ENCODE measurements at places on chromosomes 16 and 17.

DNA sequence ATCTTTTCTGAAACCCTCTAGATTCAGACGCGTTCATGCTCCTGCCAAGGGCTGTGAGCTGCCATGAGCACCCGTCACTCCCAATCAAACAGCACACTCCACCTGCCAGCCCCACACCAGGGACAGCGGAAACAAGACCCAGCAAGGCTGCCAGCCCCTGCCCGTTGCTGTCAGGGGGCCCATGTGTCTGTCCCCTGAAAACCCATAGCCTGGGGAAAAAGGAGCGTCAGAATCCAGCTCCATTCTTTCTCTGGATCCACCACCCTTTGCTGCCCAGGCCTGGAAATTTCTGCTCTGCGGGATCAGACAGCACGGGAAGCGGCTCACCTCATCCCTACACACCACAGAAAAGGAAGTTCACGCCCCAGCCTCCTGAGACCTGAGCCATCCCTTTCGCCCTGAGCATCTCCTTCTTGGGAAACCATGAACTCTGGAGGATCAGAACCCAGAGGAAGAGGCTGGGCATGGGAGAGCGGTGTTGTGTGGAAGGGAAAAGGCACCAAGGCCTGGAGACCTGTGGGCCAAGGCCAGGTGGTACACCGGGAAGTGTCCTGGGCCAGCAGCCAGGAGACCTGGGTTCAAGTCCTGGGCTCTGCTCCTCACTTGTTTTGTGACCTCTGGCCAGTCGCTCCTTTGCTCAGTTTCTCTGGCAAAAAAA is 51.5 kb upstream of the RCVRN start:
- no peak for DNase-seq

DNA sequence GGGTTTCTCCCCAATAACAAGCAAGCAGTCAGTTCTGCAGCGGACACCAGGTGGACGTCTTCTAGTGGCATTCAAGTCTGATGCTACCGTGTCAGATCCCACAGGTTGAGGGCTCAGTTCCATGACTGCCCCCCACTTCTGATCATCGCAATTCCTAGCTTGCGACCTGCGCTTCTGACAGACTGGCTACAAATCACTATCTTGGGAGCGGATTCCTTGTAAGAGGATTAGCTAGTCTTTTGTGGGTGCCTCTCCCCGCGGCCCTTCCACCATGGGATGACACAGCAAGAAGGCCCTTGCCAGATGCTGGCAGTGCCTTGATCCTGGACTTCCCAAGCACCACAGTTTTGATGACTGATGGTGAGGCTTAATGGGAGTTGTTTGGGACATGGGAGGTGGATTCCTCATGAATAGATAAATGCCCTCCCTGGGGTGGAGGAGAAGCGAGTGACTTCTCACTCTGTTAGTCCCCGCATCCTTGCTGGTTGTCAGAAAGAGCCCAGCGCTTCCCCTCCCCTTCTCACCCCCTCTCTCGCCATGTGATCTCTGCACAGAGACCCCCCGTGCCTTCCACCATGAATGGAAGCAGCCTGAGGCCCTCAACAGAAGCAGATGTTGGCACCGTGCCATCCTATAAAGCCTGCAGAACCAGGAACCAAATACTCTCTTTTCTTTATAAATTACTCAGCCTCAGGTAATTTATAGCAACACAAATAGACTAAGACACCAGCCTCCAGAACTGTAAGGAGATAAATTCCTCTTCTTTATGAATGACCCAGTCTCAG is 19.1 kb downstream of the CDIP1 start:
- no peak for DNase-seq

DNA sequence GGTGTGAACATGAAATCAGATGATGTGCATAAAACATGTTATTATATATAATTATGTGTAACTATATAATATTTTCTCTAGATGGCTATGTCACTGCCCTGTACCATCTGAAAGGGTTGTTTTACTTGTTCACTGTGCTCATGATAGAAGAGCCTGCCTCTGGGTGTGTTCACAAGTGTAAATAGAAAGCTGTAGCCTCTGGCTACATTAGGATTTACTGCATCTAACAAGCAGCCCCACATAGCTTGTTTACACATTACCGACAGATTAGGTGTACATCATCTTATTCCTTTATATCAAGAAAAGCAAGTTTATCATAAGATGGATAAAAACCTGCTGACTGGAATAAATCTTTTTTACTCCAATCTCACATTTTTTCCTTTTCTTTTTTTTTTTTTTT is 46.1 kb downstream of the CHD9 start:
- no peak for DNase-seq

DNA sequence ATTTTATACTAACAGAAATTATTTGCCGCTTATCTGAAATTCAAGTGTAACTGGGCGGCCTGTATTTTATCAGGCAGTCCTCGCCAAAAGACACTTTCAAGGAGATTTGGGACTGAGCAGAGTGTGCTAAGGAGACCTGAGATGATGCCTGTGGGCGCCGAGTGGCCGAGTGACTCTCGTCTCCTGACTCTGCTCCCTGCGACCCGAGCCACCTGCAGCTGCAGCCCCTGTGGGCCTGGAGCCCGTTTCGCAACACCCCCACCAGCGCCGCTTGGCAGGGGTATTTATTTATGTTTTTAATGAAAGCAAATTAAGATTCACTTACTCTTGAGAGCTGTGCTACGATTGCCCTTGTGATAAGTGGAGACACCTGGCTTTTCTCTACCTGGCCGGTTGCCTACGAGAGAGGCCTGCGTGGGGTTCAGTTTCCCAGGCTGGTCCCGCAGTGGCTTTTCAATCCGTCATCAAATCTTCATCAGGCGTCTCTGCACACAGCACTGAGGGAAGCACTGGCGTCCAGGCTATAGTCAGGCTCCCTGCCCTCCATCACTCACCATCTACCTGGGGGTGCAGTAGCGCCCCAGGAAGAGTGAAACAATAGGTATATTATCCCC is 124.0 kb downstream of the SEC14L1 start:
- no peak for DNase-seq

- DNase-seq, result no peak
Measured at GRCh38 chr16:75256696-75257343, 5.4 kb upstream of the BCAR1 start.

DNA sequence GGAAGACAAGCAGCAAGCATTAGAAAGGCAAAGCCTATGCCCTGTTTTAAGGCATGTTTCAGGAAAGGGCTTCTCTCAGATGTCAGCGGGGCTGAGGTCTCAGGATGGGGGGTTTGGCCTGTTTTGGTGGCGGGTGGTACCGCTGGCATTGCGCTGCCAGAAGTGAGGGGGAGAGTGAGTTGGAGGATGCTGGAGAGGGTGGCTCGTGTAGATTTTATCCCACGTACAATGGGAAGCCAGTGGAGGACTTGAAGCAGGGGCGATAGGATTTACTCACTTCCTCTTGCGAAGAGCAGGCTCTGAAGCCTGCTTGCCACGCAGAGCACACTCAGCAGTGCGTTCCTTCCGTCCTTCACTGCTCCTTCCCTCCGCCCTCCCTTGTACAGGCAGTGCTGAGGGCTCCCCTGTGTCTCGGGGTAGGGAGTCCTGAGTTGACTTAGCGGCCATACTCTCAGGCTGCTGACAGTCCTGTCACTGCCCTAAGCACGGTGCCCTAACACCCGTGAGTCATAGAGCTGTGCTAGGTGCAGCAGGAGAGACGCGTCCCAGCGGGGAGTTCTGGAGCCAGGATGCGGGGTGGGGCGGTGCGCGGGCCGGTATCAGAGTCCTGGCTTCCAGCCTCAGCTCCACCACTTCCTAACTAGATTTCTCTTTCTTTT is 113.1 kb downstream of the SNX29 start:
- no peak for DNase-seq

DNA sequence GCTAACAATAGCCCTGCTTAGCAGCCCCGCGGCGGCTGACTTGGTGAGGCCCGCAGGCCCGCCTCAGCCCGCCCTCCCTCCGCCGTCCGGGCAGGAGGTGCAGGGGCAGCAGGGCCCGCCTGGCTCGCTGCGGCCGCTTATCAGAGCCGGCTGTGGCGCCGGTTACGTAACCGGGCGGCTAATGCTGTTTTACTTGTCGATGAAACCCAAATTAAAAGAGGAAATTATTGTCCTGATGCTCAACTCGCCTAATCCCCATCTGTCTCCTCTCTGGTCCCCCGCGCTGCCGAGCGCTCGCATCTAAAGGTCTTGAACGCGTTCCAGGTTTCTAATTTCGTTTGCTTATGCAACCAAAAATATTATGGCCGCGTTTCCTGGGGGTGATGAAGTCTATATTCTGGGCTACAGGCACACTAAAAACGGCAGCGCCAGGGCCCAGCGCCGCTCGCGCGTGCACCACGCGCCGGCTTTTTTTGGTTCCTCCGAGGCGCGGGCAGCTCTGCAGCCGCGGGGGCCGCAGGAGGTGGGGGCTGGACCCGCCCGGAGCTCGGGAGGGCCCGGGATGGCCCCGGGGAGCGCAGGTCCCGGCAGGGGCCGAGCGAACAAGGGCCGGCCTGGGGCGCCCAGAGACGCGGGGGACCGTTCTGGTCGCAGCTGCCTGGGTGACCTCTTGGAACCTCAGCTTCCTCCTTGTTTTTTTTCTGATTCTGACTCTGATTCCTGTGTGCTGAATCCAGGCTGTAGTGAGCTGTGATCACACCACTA is 65.2 kb upstream of the TOB1 start:
- no peak for DNase-seq

GRCh38 chr16:87543436-87544191 is 50.8 kb upstream of the ZCCHC14 start:
- no peak for DNase-seq

- no peak for DNase-seq
Measured at GRCh38 chr17:16875662-16876061, 96.3 kb downstream of the TNFRSF13B start.

DNA sequence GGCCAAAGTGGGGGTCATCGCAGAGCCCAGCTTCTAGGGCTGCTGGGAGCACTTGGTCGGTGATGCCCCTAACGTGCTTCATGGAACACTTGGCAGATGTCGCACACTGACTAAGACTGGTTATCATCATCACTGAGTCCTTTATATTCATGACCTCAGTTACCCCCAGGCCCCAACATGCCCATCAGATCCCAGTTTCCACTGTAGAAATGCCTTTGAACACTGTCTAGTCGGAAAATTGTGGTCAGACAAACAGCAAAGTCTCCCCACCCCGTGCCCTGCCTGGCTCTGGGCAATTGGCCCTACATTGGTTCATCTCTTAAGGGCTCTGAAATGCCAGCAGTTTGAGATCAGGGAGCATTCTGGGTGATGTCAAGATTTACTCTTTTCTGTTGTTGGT is 51.3 kb downstream of the NKD1 start:
- DNase-seq, result no peak

GRCh38 chr17:3848229-3848835 is 2.3 kb upstream of the NCBP3 start:
- no peak for DNase-seq

DNA sequence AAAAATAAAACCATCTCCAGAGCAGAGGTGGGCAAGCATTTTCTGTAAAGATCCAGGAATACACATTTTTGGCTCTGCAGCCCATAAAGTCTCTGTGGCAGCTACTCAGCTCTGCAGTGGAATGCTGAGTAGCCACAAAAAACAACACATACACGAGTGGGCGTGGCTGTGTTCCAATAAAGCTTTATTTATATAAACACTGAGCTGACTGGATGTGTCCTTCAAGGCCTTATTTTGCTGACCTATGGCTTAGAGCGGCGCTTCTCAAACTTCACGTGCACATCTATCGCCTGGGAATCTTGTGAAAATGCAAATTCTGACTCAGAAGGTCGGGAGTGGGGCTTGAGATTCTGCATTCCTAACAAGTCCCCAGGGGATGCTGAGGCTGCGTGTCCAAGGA is 39.7 kb downstream of the XYLT1 start:
- no peak for DNase-seq

DNA sequence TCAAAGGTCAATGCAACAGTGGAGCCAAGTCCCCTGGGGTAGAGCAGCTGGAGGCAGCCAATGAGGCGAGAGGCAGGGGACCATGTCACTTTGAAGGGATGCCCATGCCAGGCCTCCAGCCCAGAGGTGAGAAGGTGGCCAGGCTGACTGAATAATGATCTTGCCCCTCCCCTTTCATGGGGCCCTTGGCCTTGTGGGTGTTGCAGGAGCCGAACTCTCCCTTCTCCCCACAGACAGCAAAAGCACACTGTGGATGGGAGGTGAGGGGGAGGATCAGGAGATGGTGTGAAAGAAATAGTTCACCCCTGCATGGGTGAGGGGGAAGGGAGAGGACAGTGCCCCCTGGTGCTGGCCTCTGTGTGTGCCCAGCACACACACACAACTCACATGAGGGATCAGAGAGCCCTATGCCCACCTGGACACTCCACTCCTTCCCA is 15.8 kb upstream of the TBX21 start:
- no peak for DNase-seq

- DNase-seq, result no peak
Measured at GRCh38 chr17:77485089-77485833, 344.5 kb downstream of the SEC14L1 start.

- no peak for DNase-seq
Measured at GRCh38 chr17:35907691-35908090, 22.9 kb downstream of the RDM1 start.

GRCh38 chr17:80761110-80761871 is 216.7 kb downstream of the RPTOR start:
- peak; percentile 69 for DNase-seq

DNA sequence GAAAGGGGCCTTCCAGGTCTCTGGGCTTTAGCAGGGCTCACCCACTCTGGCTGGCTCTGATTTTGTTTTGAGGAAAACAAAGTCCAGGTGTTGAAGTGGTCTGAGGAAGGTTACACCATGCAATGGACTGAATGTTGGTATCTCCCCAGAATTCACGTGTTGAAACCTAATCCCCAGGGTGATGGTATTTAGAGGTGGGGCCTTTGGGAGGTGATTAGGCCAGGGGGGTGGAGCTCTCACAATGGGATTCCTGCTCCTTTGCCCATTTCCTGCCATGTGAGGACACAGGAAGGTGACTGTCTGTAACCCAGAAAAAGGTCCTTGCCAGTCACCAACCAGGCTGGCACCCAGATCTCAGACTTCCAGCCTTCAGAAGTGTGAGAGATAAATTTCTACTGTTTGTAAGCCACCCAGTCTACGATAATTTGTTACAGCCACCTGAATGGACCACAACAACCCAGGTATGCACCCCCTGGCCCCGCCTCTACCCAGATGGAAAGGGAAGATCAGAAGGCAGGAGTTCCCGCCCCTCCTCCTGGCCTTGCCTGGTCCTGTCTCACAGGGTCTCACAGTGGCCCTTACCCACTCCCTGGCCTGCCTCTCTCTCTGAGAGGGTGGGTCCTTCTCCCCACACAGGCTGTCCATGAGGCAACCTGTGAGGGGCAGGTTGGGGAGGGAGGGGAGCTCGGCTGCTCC is 32.0 kb downstream of the LRRC75A start:
- DNase-seq, result no peak

DNA sequence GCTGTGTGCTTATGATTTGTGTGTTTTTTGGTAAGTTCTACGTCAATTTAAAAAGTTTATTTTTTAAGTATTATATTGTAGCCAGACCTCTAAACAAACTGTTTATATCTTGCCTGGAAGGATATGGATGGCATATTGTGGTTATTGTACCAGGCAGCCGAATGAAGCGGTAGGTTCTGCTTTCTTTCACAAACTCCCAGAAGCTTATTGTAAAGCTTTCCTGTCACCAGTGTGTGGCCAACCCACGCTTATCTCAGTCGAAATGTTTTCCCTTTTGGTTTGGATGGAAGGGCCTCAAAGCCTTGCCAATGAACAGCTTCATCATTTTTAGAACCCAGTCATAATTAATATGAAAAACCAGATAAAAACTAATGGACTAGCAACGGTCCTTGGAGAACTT is 53.1 kb downstream of the CYB5B start:
- DNase-seq, result no peak

Data from DND-41 (cell line).